ENCODE measurements at places on chromosomes 16 and 17.

DNA sequence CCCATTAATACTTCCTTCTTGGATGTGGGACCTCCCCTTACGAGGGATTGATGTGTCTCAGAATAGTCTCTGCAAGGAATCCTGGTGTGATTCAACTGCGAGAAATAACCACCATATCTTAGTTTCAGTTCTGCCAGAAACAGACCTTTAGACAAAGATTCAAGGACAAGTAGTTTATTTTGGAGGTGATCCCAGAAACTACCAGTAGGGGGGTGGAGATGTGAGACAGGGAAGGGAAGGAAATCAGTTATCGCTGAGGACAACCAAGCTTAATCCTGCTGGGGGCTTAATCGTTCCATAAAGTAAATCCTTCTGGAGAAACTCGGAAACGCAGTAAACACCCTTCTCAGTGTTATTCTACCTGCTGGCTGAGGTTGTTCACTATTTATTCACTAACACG, 5.0 kb upstream of the SDR42E1 start:
- DNase-seq = no peak

DNA sequence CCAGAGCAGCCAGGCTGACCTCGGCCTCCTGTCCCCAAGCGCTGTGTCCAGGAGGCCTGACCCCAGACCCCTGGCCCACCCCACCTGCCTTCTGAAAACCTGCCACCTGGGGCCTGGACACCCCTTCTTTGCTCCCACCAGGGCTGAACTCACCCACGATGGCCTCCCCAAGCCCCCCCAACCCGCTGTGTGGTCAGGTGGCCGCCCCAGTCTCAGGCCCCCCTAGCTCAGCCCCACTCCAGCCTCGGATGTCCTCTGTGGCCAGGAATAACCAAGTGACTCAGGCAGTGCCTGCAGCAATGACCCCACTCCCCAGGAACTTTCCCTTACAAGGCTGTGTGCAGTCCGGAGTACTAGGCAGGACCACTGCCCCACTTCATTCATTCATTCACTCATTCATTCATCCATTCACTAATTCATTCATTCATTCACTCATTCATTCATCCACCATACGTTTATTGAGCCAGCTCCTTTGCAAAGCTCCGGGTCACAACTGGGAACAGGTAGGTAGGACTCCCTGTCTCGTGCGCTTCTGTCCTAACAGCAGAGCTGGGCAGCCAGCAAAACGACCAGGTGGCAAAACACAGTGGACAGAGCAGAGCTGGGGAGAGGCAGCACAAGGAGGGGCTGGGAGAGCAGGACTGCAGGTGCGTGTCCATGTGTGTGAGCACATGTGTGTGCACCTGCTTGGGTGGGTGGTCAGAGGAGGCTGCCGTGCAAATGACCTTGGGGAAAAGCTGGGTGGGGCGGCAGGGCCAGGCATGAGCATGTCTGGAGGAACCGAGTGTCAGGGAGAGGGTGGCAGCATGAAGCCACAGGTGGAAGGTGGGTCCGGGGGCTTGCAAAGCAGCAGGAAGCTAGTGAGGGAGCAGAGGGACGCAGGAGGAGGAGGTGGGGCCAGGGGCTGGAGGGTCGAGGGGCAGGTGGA, 75.8 kb upstream of the CBX4 start:
- DNase-seq = no peak

DNA sequence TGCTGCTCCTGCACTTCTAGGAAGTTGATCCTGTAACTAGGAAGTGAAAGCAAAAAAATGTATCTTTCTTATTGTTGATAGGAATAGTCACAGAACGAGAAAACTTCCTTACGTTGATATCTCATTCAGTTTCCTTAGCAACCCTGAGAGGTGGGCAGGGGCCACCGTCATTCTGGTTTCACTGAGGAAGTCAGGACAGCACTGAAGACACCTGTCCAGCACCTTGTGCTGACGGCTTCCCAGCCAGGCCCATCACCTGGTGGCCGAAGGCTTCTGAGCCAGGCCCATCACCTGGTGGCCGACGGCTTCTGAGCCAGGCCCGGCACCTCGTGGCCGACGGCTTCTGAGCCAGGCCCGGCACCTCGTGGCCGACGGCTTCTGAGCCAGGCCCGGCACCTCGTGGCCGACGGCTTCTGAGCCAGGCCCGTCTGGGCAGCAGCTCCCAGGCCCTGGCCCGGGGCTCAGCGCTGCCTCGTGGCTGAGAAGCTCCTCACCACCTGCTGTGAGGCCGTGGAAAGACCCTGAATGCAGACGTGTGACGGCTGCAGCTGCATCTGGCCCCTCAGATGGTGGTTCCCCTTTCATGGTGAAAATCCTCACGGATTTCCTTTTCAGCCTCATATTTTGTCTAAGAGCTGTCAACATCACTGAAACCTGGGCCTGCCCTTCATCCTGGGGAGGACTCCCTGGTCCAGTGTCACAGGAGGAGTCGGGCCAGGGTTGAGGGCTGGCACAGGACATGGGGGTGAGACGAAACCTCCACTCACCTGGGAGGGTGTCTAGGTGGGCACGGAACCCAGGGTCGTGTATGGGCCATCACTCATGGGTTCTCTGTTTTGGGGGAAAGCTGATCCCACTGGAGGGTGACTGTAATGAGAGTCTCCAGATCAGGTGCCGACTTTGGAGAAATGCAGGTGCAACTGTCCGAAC, 33.0 kb upstream of the ZNF750 start:
- DNase-seq = no peak

- DNase-seq = no peak
These were observed 11.8 kb downstream of the POLR2A start for GRCh38 chr17:7495906-7496434.

GRCh38 chr16:1471569-1472194, 3.1 kb downstream of the CLCN7 start:
- no peak for DNase-seq

- no peak for DNase-seq
These were observed 4.7 kb downstream of the DUSP14 start for GRCh38 chr17:37494401-37494831.

GRCh38 chr16:9911989-9912388, 270.2 kb downstream of the GRIN2A start:
- DNase-seq = no peak

DNA sequence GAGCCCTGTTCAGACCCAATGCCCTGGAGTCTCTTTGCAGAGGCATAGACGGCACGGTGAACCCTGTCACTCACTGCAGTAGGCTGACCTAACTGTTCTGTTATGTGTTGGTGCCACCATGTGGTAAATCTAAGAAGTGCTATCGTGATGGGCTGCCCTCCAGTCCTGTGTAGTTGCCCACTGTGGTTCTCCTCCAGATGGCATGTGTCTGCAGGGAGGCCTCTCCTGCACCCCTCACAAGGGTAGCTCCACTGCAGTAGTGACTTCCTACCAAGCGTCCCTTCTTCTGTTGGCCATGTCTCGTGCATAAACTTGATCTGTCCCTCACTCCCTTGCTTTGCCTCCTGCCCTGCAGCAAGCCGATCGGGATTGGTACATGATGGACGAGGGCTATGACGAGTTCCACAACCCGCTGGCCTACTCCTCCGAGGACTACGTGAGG, 5.8 kb downstream of the DHX38 start:
- no peak for DNase-seq

- DNase-seq = no peak
These were observed 68.2 kb downstream of the PLD6 start for GRCh38 chr17:17137731-17138585.

- DNase-seq = no peak
These were observed 21.4 kb downstream of the KIAA0513 start for GRCh38 chr16:85048921-85049562.

Measured in T-helper 2 cell (primary cell).